ENCODE measurements at places on chromosomes 16 and 17.

DNA sequence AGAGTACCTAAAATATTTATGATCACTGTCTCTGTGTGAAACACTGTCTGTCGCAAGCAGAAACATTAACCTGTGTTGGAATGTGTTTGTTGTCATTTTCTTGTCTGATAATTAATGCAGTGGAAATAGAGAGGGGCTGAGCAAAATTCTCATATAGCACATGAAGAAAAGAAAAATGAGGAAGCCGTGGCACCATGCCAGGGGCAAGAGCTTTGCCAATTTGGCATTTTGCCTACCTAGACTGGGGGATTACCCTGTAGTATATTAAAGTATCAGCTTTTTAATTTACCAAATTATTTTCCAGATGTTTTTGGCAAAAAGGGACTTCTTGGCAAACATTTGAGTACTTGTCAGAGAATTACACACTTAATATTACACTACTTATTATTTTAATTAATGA, 1326.6 kb upstream of the GOT2 start:
- no peak for DNase-seq

GRCh38 chr16:70588565-70588964, 57.8 kb upstream of the IL34 start:
- DNase-seq, result no peak

GRCh38 chr17:30433514-30433913, 43.7 kb upstream of the GOSR1 start:
- DNase-seq, result peak; percentile 72

DNA sequence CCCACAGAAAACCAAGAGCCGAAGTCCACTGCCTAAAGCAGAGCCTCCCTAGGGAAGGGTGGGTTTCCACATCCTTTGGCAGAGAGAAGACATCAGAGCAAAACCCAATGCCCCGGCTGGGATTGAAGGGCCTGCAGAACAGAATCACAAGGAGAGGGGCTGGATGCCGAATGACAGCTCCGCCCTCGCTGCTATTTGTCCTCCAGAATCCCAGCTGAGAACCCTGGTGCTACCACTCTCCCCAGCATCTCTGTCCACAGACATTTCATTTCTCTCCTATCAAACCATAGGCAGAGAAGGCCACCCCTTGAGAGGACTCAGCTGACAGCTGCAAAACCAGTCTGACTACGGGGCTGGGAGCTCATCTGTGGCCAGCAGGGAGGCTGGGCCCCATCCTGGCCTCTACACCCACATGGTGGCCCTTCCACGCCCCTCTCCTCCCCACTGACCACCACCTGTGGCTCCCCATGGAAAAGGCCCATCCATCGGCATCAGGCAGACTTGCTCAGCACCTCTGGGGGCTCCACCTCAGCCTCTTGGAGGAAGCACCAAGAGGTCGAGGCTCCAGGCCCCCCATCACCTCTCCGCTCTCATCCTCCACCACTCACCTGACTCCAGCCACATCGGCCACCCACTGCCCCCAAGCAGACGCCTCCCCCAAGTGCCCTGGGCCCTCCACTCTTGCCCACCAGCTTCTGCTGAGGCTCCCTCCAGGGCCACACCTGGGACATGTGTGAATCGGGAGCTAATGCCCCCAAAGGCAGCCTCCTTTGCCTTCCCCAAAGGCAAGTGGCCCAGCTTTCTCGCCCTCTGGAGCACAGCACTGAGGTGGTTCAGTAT, 288.5 kb downstream of the C16orf95 start:
- DNase-seq, result no peak

DNA sequence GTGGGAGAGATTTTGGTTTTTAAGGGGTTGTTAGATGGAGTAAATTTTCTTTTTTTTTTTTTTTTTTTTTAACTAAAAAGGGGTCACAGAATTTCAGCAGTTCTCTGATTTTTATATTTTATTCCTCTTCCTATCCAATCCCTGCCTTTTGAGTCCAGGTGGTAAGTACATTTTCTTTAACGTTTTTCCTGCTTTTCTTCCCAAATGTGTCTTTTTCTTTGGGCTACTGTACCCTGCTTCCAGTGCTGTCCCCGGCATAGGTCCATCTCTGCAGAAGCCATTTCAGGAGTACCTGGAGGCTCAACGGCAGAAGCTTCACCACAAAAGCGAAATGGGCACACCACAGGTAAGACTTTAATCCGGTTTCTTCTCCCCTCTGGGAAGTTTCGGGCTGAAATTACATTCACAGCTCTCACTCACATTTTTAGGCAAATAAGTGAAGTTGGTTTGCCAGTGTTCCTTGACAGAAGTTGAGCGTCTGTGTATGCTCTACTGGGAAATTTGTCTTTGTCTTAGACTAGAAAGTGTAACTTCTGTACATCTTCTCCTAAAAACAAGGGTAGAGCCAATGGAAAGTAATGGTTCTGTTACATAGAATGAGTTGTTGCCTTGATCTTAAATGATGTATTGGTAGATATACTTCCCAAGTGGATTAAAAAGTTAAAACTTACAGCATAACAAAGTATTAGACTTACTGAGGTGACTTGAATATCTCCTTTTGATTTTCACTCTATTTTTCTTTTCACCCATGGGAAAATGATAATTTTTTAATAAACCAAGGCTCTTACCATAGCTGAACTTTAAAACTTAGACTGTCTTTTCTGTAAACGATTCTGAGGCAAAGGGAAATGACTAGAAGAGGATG, 54.5 kb downstream of the TUBD1 start:
- DNase-seq, result peak; percentile 54

DNA sequence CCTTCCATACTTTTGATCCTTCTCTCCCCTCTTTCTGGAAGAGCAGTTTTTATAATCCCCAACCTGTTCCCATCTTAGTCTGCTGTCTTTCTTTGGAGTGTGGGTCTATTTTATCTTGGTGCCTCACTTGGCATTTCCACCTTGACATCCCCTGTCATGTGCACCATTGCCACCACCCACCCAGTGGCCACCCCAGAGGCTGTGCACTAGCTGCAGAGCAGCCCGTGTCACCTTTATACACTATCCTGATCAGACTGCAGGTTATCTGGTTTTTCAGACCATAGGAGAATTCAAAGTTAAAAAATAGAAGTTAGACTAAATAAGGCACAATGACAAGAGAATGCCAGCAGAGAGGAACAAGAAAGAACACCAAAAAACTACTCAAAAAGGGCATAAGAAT, 43.8 kb downstream of the TANGO6 start:
- DNase-seq, result no peak

DNA sequence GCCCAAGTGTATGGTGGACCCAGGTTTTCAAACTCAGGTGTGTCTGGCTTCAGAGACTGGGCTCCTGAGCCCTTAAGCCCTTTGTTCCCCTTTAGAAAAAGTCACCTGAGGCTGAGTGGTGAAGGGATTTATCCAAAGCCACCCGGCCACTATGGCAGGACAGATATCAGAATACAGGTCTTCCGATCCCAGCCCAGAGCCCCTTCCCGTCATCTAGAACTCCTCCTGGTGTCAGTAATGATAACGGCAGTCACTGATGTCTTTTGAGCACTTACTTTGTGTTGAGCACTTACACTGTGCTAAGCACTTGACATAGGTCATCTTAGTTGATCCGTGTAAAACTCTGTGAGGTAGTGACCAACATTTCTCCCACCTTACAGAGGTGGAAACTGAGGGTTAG, 16.6 kb downstream of the NOD2 start:
- no peak for DNase-seq

DNA sequence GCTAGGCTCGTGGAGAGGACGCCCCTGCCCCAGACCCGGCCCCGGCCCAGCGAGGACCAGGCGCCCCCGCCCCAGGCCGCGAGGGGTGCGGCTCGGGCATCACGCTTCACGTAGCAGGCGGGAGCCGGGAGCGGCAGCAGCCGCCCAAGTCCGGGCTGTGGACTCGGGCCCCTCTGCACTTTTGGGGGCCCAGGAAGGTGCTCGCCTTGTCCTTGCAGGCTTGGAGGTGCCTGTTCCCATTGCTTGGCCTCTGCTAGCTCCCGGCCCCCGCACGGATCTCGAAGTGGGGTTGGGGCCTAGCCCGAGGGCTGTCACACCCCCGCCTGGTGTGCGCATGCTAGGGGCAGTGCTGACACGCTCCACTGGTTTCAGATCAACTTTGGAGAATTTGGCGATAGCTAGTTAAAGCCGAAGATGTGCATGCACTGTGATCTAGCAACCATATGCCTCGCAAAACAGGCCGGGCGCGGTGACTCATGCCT, 55.7 kb downstream of the WSB1 start:
- no peak for DNase-seq

DNA sequence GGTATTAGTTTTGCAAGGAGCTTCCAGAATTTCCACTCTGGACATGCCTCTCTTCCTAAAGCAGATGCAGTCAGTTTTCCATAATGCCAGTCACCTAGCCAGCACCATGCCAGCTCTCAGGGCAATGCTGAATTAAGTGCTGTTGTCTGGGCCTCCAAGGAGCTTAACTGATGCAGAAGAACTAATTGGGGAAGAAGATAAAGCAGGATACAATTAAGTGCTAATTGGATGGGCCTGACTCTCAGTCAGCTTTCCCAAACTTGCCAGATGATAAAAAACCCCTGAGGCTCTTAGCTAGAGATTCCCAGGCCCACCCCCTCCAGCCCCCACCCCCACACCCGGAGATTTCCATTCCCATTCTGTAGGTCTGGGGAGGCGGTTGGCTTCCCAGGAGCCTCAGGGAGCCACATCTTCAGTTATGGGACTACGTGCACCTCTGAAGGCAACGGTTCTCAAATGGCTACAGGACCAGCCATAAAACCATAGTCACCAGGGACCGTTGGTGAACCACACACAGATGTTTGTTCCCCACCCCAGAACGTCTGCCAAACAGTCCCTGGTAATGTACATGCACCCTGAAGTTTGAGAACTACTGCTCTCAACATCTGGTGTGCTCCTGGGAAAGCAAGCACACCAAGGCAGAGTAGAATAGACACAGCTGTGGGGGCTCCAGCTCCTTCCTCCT, 499.1 kb upstream of the CDH5 start:
- DNase-seq, result peak; percentile 25

- DNase-seq, result peak; percentile 1
These were observed 295.3 kb downstream of the MAP2K4 start for GRCh38 chr17:12316021-12316420.

DNA sequence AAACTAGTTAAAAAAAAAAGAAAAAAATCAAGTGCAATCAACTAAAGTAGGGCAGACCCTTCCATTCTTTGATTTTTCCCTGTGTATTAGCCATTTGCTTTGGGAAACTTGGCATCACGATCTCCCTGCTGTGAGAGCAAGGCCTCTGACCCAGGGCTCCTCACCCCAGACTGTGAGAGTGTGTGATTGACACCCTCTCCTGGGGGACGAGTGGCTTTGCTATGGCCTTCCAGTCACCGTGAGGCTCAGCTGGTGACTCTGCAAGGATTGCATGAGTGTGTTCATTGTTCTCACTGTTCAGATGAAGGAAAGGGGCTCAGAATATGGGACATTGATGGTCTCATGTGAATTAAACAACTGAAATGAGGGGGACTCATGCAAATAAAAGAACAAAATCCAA, 69.0 kb upstream of the BCAR1 start:
- no peak for DNase-seq

DNA sequence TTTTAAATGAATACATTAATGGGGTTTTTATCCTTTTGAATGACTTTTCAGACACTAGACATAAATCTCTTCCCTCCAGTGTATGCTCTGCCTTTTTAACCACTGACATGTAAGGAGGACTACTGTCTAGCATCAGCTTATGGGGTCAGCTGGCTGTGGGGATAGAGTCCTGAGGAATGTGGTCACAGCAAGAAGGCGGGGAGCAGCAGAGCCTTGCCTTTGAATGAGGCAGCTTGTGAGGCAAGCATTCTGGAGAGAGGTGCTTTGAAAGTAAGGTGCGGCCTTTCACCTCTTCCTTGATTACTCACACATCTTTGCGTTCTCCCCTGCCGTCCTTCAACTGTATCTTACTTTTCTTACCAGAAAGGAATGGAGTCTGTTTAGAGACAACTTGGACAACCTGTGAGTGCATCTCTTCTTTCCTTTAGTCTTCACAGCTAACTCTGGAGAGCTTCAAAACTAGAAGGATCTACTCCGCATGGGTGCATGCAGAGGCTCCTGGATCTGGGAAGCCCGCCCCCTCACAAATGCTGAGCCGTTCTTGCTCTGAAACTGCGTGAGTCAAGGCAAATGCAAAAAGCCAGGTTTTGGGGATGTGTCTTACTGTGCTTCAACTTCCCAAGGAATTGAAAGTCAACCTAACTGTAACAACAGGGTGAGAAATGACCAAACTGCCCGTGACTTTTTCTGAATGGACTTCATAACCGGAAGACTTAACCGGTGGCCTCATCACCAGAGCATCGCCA, 49.9 kb downstream of the ADCY7 start:
- DNase-seq, result no peak

GRCh38 chr16:64167936-64168335, 953.9 kb downstream of the CDH11 start:
- no peak for DNase-seq

DNA sequence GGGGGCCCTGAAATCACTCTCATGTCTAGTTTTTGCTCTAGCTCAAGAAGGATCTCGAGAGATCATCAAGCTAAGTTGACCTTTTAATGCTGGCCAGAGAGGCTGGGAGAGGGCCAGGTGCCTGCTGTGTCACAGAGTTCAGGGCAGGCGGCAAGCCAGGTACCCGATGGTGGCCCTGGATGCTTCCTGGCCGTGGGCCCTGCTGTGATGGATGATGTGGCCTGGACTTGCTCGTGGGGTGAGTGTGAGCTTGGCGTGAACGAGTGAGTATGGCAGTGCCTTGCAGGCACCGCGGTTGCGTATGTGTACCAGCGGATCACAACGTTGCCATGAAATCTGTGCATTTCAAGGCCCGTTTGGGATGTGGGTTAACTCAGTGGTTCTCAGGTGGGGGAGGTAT, 7.4 kb downstream of the IRF8 start:
- DNase-seq, result no peak

GRCh38 chr17:2238432-2239169, 65.0 kb downstream of the SMG6 start:
- no peak for DNase-seq

DNA sequence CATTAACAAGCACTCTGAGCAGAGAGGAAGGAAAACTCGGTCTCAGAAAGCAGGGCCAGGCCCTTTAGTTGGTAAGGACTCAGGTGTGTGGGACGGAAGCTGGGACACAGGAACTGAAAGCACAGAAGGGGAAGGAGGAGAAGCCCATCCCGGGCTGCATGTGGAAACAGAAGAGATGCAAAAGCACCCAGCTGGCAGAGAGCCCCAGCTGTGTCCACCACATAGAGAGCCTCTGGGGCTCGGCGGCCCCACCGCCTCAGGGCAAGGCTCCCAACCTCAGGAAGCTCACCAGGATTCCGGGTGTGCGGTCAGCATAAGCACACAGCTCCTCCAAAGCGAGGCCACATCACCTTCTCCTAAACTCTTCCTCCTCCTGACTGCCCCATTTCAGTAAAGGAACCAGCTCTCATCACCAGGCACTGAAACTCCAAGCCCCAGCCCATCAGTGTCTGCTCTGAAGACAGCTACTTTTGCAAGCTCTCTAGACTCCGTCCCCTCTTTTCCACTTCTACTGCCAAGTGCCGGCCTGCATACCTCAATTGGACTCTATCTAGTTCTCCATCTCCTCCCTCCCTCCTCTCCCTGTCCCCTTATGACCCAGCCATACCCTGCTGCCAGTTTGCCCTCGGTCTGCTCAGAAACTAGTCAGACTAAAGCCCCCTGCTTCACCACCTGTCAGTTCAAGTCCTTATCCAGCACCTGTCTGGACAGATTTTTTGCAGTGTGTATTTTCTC, 6.0 kb downstream of the ST3GAL2 start:
- no peak for DNase-seq

Measured in AG10803 (cell line).